GM12892 (cell line): ENCODE measurements at places on chromosomes 2 and 18.

DNA sequence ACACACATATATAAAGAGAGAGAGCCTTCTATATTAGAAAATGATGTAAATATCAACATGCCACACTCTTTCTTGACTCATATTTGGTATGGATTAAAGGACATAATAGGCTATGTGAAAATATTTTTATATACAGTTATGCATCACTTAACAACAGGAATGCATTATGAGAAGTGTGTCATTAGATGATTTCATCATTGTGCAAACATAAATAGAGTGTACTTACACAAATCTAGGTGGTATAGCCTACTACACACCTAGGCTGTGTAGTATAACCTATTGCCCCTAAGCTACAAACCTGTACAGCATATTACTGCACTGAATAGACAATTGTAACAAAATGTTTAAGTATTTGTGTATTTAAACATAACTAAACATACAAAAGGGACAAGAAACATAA is 354.8 kb upstream of the CNTNAP5 start:
- no peak for DNase-seq

DNA sequence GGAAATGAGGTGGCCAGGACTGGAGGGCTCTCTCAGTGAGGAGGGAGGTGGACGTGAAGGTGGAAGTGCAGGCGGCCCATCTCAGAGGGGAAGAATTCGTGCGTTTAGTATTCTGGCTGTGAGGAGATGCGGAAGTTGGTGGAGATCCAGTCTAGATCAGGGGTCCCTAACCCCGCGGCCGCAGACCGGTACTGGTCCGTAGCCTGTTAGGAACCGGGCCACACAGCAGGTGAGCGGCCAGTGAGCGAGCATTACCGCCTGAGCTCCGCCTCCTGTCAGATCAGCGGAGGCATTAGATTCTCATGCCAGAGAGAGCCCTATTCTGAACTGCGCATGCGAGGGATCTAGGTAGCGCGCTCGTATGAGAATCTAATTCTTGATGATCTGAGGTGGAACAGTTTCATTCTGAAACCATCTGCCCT is 1.6 kb upstream of the FHOD3 start:
- DNase-seq: no peak

DNA sequence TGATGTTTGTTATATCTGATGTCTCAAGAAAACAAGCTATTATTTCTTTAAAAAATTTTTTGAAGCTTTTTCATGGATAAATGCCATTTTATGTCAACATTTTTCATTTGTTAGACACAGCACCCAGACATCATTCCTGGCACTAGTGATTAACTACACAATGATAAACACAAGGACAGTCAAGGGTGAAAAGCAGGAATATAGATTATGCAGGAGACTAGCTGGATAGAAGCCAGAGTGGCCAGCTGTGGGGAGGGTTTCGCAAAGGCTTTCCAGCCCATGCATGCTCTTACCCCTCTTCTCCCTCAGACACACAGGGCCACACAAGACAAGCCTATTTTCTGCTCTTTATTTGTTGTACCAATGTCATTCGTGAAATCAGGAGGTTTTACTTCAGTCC is 127.1 kb upstream of the TTC39C start:
- DNase-seq: no peak

- DNase-seq: no peak
These were observed 62.1 kb upstream of the KYNU start for GRCh38 chr2:142815375-142815774.

GRCh38 chr2:31205186-31205585 is 12.1 kb downstream of the CAPN14 start:
- no peak for DNase-seq

DNA sequence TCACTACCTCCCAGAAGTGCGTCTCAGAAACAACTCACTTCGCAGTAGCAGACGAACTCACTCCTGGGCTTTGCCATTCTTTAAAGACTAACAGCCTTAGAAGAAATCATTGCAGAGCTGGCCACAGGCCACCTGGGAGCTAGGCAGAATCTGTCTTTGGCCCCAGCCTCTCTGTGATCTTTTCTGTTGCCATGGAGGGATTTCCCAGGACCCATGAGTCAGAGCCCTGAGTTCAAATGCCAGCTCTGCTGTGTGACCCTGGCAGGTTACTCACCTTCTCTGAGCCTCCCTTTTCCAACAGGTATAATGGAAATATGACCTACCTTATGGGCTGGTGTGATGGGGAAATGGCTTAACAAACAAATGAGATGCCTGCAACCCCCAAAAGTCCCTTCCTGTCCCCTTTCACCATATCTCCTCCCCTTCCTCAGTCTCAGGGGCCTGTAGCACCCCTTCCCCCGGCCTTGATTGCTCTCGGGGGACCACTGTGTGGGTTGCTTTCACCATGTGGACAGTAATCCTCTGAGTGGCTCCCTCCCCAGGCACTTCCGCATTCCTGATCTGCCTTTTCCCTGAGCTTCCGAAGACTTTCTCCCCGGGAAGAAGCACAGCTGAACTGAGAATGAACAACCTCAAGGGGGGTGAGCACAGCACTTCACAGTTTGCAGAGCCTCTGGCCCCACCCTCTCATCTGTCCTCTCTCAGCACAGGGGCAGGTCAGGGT is 34.0 kb upstream of the SLC66A3 start:
- no peak for DNase-seq
